CD4-positive, alpha-beta T cell treated with Interleukin-21 for 1 hour (primary cell): ENCODE measurements at places on chromosomes 13 and 19.
A peak's percentile ranks its signal among the peaks of the same experiment; 100 is the strongest.

- DNase-seq: no peak
These were observed 48.3 kb upstream of the INTS6 start for GRCh38 chr13:51501096-51501495.

- DNase-seq: peak; percentile 37
These were observed 7.8 kb downstream of the ANKLE1 start for GRCh38 chr19:17289489-17289888.

- DNase-seq: no peak
These were observed 814.7 kb upstream of the ATXN8OS start for GRCh38 chr13:69292789-69293425.

GRCh38 chr19:789701-790060 lies 7.6 kb upstream of the PTBP1 start:
- DNase-seq: no peak

DNA sequence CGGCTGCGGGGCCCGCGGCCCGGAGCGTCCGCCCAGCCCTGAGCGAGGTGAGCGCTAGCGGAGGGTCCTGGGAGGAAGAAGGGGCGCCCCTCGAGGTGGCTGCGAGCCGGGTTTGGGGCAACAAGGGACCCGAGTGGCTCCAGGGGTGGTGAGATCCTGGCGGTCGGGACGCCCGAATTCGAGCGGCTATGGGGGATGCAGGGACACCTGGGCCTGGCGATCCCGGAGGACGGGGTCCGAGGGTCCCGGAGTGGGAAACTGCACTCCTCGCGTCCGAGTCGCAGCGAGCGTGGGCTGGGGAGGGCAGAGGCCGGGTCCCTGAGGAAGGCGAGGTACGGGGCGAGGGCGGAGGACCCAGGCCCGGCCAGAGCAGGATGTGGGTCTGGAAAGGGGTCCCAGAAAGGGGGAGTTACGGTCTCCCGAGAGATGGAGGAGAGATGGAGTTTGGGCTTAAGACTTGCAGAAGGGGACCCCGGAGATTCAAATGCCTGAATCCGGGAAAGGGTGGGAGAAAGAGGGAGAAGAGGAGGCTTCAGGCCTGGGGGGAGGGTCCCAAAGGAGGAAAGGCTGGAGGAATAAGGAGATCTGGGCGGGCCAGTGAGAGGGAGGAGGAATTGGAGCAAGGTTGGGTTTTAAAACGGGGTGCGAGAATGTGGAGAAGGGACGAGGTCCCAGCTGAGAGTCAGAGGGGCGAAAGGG lies 542 bp downstream of the CACNG7 start:
- no peak for DNase-seq

GRCh38 chr19:32866061-32866460 lies 3.5 kb downstream of the SLC7A9 start:
- no peak for DNase-seq

- no peak for DNase-seq
These were observed 484.2 kb downstream of the ZNF536 start for GRCh38 chr19:30856376-30856775.

GRCh38 chr19:51327066-51328001 lies 14.6 kb downstream of the VSIG10L start:
- peak; percentile 47 for DNase-seq

DNA sequence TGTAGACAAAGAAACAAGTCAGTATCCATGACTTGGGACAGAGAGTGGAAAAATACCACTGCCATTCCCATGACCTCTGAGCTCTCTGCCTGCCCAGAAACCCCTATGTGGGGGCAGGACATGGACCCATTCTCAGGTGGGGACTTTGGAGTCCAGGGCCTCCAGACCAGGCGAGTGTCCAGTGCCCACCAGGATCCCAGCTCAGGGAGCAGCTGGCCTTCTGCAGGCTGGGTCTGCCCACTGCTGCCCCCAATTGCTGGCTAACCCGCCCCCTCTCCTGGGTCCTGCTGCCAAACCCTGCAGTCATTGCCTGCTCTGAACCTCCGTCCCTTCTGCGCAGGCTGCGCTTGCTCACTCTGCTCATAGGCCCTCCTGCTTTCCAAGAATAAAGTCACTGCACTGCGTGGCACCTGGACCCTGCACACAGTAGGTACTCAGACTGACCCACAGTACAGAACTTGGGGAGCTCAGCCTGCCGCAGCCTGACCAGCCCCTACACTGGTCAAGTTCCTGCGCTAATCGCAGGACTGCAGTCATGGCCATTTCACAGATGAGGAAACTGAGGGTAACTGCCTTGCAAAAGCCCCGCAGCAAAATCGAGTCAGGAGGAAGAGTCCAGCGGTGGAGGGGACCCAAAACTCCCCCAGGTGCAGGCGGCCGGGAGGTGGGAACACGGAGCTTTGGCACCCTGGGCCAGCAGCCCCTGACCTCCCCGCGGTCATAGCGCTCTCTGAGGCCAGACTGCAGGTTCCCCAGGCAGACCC lies 774 bp downstream of the SLC7A10 start:
- DNase-seq: no peak

- DNase-seq: no peak
These were observed 342.7 kb downstream of the LMO7 start for GRCh38 chr13:75978818-75979217.
